ENCODE measurements at places on chromosomes 1 and 21. TPM values are rescaled to one million over a fixed set of nuclear protein-coding genes. Genes with fewer than 3 reads are reported as not detected.

The KLF17 gene
- not detected for polyA plus RNA-seq

DNA sequence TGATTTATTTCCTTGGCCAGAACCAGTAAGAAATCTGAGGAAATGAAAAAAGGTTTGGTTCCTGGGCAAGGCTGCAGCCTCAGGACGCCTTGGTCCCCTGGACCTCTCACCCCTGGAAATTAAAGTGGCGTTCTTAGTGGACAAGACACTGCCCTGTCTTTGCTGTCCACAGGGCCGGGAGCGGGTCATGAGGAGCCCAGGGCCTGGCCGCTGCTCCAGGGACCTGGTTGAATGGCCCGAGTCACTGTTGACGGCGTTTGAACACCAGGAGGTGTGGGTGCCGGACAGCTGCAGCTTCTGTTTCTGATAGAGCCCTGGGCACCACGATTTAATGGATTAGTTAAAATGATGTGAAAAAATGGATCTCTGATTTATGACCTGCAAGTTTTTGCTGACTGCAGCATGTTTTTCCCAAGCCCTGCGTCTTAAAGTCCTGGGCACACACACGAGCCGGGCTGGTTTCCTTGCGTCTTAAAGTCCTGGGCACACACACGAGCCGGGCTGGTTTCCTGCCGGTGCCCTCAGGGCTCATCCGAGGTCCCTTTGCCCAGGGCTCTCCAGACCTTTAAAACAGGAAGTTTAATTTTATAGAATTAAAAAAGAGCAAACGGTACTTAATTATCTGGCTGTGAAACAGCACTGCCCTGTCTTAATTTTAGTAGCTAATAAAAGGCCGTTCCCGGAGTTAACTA lies 74.1 kb upstream of the ACTRT2 start:
- no peak for DNase-seq

- no peak for DNase-seq
Measured at GRCh38 chr21:37866027-37866426, 50.2 kb downstream of the KCNJ6 start.

DNA sequence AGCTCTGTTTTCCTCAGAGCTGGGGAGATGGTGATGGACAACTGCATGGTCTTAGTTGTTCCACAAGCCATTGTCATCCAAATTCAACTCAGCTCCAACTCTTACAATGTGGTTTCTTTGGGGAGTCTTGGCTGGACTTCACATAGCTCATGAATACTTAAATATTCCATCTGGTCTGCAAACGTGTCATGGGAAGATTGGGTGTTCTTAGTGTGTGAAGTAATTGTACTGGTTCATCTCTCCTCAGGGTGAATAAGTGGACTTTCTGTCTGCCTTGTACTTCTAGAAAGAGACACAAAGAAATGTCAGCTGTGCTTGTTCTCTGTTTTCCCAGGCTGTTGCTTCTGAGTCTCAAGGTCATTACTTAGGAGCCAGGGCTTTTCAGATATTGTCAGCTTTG lies 106.6 kb downstream of the VPS13D start:
- DNase-seq = no peak

The DPYD gene
- 16.2 TPM for polyA plus RNA-seq

DNA sequence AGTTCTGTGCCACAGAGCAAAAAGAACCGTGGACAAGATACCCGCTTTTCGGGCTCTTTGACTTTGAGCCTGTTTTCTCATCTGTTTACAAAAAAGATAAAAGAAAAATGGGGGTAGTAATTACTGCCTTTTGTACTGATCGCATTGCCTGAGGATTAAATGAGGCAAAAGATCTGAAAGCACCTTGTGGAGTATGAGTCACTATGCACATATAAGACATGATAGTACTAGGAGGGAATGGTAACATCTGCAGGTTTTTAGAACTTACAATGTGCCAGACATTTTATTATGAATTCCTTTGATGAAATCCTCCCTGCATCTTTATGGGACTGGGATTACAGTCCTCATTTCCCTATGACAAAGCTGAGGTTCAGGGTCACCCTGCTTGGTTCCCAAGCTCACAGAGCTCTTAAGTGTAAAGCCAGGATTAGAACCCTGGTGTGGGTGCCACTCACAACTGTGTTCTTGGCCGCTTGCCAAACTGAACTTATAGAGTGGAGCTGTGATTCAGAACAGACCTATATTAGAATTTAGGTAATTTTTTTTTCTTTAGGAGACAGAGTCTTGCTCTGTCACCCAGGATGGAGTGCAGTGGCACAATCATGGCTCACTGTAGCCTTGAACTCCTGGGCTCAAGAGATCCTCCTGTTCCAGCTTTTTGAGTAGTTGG lies 1.8 kb downstream of the DISC1 start:
- no peak for DNase-seq

The CTSE gene
- polyA plus RNA-seq = 0.03 TPM

The NUP210L gene
- not detected for polyA plus RNA-seq

The RHOU gene
- polyA plus RNA-seq = 11.8 TPM

The VWA5B1 gene
- polyA plus RNA-seq = not detected

The TESK2 gene
- 2.4 TPM for polyA plus RNA-seq

The ZBTB48 gene
- 9.4 TPM for polyA plus RNA-seq

GRCh38 chr1:204616641-204617040 lies 68.9 kb downstream of the LRRN2 start:
- DNase-seq = no peak

The COL9A2 gene
- 0.46 TPM for polyA plus RNA-seq

The OR2L2 gene
- not detected for polyA plus RNA-seq

The TTC39A gene
- polyA plus RNA-seq = 0.32 TPM

The SH3GLB1 gene
- 14.1 TPM for polyA plus RNA-seq

- DNase-seq = peak; percentile 77
Measured at GRCh38 chr1:35715568-35716002, 3.1 kb downstream of the C1orf216 start.

The TSPEAR gene
- polyA plus RNA-seq = 0.14 TPM

GRCh38 chr1:172252321-172252720 lies 168.2 kb upstream of the C1orf105 start:
- no peak for DNase-seq

DNA sequence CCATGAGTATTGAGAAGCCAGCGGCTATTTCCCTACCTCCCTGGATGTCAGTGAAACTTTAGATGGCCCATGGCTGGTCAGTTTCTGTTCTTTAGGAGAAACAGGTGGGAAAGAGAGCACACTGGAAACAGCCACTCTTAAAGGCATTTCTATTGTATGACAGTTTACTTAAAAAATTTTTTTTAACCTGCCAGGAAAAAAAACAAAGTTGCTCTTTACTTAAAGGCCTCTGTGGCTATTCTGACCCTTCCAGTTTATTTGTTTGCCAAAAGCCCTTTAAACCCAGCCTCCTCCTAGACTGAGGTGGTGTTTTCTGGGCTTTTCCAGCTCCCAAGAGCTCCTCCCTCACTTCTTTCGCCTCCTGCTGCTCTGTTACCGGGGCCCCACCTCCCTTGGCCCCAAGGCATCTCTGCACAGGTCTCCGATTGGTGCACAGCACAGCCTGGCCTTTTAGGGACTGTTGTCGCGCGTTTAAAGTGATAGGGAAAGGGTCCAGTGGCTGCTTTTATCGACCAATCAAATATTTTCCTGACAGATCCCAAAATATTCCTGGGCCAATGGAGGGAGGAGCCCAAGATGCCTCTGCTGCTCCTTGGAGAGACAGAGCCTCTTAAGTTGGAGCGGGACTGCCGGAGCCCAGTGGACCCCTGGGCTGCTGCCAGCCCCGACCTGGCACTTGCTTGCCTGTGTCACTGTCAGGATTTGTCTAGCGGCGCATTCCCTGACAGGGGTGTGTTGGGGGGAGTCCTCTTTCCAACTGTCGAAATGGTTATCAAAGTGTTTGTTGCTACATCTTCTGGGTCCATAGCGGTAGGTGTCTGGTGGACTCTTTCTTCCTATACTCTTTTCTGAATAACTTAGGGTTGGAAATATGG lies at the start of gene SH3BGR:
Gene SH3BGR, plus strand, starts transcription at position 639 of the 875 bp plus-strand sequence. Its CDS starts 127 bp downstream, at position 766.
- DNase-seq = no peak

- no peak for DNase-seq
Measured at GRCh38 chr1:93433407-93433961, 14.4 kb upstream of the FNBP1L start.

The NHLH1 gene
- not detected for polyA plus RNA-seq

DNA sequence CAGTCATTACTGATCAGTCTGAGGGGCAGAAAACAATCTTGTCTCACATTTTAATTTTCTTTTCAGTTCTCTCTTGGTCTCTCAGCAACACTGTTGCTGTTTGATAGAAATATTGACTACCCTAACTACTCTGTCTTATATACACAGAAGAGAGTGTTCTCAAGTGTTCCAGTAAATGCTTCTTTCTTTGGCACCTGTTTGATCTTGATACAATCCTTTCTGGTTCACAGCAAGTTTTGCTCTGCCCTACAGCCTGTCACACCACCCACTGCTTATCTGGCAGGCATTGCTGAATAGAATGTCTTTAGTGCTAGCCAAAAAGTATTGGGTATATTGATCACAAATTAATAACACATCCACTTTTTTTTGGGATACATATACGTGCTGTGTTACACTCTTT lies 75.7 kb upstream of the WLS start:
- no peak for DNase-seq

DNA sequence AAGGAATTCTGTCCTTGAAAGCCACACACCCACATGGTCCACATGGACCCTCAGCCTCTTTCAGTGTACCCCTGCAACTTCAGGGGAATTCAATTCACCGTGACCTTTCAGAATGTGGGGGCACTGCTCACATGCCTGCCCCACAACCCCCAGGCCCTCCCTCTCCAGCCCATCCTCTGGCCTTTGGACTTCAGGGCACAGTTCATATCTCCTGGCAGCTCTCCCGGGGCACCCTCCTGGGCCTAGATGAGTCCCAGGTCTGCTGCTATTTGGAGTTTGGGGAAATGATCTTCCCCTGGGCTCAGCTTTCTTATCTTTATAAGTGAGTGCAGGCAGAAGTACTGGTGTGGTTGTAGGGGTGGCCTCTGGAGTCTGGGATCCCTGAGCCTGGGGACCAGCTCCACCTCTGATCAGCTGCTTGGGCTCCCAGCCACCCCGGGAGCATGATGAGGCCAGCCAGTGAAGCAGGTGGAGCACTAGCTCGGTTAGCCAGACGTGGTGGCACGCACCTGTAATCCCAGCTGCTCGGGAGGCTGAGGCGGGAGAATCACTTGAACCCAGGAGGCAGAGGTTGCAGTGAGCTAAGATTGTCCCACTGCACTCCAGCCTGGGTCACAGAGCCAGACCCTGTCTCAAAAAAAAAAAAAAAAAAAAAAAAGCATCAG lies 15.8 kb downstream of the C1orf167 start:
- peak; percentile 70 for DNase-seq

GRCh38 chr21:44946254-44947041 lies 6.6 kb downstream of the SLX9 start:
- DNase-seq = no peak

- DNase-seq = peak; percentile 50
Measured at GRCh38 chr1:67307251-67308060, at the start of gene IL12RB2. Gene IL12RB2 (plus strand): TSS chr1:67307873. CDS start chr1:67320369, 12,496 bp downstream.

DNA sequence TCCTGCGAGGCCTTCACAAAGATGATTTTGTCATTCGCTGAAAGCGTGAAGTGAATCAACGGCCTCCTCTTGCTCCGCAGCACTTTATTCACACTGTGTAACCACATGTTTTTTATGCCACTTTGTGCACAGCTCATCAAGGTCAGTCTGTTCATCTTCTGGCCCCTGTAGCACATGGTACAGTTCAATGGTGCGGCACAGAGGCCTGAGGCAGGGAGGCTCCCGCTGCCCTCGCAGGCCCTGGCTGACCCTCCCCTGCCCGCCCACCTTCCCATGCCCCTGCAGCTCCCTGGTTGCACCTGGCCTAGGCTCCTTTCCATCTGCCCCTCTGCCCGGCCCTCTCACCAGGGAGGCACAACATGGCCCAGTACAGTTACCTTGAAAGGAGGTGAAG lies 87.5 kb downstream of the CD247 start:
- DNase-seq = no peak

GRCh38 chr1:6185151-6185550 lies 5.0 kb upstream of the CHD5 start:
- no peak for DNase-seq

DNA sequence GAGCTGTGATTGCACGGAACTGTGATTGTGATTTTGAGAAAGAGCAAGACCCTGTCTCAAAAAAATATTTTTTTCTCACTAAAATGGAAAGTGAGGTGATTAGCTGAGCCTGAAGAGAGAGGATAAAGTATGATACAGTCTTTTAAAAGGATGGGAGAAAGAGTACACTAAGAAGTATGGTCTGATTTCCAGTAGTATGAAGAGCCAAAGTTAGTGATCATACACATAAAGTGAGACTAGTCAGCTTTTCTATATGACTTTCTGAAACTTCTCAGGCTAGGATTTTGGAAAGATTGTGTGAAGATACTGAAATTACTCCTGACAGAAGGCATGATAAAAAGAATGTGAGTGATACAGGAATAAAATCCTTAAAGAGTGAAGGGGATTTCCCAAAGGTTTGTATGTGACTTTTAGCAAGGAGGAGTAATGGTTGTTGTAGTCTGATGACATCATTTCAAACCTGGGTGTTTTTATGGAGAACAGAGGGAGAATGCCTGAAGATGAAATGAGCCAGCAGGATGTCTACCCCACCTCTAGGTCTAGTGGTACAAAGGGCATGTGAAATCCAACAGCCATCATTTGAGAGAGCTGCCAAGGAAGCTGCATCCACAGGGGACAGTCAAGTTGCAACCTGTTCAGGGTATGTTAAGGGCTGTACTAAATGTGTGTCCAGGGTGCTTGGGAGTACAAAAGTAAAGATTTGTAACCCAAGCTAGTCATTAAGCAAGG lies 157.7 kb downstream of the PIK3R3 start:
- no peak for DNase-seq

The DUSP12 gene
- 7.9 TPM for polyA plus RNA-seq

DNA sequence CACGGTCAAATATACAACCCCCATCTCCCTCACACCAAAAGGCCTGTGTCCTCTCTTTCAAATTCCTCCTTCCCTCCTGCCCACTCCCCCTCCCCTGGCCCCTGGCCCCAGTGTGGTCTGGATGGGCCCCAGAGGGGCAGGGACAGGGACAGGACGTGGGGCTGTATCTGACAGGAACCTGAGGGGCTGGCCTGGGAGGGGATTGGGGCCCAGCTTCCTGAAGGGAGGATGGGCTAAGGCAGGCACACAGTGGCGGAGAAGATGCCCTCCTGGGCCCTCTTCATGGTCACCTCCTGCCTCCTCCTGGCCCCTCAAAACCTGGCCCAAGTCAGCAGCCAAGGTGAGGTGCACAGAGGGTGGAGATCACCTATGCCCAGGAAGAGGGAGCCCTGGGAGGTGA lies at the start of gene MPL:
Gene MPL, plus strand, starts transcription at position 231 of the 400 bp plus-strand sequence. Its CDS starts 31 bp downstream, at position 262.
- no peak for DNase-seq

DNA sequence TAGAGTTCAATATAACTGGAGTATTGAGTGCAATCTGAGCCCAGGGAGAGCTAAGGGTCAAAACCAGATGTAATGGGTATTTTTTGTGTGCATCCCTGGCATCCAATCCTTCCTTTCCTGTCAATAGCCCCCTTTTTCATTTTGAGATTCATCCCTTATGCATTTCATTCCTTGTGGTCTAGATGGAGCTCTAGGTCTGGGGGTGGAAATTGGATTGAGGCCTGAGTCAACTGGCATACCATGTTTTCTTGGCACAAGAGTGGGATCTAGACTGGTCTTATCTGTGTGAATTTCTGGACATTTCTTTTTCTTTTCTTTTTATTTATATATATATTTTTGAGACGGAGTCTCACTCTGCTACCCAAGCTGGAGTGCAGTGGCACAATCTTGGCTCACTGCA lies 67.3 kb upstream of the RAB3GAP2 start:
- DNase-seq = no peak
